ENCODE measurements at places on chromosomes 6 and 20.
A peak's percentile ranks its signal among the peaks of the same experiment; 100 is the strongest.

GRCh38 chr6:28436404-28436803 lies 6.9 kb downstream of the ZSCAN23 start:
- DNase-seq, result no peak

DNA sequence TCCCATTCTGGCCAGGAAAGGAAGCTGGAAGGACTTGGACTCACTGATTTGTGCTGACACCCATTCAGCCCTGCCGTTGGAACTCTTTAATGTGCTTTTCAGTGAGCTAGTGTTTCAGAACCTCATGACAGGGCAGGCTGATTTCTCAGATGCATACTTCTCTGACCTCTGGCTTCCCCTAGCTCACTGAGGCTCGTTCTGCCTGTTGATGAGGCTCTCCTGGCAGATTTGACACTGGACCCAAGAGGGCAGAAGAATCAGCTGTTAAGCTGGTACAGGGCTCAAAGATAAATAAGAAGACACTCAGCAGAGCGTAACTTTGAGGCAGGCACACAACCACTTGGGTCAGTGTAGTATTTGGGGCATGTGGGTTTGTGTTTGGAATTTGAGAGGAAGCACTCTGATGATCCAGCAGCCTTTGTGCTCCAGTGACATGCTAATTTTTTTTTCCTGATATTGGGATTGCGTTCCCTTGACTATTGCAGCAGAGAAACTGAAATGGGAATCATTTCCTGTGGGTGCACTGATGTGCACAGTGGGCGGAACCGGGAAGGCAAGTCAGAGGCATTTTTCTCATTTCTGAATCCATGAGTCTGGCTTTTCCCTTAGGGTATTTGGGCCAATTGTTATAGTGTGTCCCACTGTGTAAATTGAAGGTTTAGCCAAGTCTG lies 80.2 kb downstream of the CARMIL1 start:
- DNase-seq, result peak; percentile 85

DNA sequence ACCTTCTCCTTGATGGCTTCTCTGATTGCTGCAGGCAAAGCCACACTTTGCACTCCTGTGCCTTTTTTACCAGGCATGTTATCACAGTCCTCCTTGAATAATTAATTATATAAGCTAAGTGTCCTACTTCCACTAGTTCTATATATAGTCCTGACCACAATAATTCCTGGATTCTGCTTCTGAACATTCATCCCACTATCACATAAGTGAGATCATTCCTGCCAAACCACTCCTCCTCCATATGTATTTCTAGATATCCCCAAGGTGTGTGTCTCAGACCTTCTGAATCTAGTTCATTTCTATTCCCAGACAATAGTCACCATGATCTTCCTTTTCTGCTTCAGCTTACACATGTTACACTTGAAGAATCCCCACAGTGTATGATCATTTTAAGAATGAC lies 1237.5 kb upstream of the MAP3K7 start:
- DNase-seq, result no peak

- no peak for DNase-seq
Measured at GRCh38 chr6:52736145-52736544, 27.1 kb downstream of the GSTA2 start.

GRCh38 chr6:20366082-20366830 lies 35.4 kb upstream of the E2F3 start:
- DNase-seq, result no peak

- DNase-seq, result no peak
Measured at GRCh38 chr6:50714487-50715379, 1.4 kb downstream of the TFAP2D start.

GRCh38 chr6:105432797-105433196 lies 29.9 kb upstream of the PREP start:
- DNase-seq, result no peak
